ENCODE measurements at places on chromosomes 1 and 21. TPM values are rescaled to one million over a fixed set of nuclear protein-coding genes. Genes with fewer than 3 reads are reported as not detected.

GRCh38 chr1:22121421-22121911 lies 21.4 kb downstream of the WNT4 start:
- DNase-seq: peak; percentile 28

DNA sequence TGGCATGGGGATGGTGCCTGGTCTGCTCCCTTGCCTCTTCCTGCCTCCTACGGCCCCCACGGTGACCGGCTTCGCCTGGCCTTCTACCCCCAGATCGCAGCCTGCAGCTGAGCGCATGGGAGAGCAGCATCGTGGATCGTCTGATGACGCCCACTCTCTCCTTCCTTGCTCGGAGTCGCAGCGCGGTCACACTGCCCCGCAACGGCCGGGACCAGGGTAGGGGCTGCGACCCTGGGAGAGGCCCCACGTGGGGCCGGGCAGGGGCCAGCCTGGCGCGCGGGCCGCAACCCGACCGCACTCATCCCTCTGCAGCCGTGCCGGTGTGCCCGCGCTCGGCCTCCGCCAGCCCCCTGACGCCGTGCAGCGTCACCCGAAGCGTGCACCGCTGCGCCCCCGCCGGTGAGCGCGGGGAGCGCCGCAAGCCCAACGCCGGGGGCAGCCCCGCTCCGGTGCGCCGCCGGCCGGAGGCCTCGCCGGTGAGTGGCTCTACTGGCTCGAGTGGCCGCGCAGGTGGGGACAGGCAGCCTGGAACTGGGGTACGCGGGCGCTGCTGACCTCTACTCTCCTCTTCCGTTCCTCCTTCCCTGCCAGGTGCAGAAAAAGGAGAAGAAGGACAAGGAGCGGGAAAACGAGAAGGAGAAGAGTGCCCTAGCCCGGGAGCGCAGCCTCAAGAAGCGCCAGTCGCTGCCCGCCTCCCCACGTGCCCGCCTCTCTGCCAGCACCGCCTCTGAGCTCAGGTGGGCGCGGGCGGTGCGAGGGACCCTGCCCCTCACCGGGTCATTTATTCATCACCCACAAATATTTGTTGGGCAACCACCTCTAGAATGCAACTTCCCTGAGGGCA lies 20.4 kb downstream of the MAP7D1 start:
- DNase-seq: no peak

DNA sequence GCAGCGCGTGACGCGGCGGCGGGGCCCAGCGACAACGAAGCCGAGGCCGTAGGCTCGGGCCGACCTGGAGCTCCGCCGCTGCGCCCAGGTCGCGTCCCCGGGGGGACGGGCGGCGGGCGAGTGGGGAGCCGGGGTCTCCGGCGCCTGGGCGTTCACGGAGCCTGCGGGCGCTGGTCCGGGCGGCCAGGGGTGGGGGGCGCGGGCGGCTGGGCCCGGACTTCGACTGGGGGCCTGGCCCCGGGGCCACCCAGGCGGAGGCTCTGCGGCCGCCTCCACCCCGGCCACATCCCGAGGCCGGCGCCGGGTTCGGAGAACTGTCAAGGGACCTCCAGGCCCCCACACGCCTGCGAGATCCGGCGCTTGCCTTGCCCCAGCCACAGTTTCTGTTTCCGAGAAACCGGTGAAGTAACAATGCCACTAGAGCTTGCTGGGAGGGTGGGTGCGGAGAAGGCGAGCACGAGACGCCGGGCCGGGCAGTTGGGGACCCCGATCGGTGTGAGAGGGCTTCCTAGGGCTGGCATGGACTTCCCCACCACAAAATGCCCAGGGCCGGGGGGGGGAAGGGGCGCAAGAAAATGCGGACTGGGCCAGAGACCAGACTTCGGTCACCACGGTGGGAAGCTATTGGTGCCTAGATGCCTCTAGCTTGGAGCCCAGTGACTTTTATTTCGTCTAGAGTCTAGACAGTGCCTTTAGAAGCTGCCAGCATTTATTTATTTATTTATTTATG lies 501 bp downstream of the FBXO6 start:
- DNase-seq: peak; percentile 84

NUP210L gene
- 0.17 TPM for total RNA-seq

ADAMTS1 gene
- total RNA-seq: 1.6 TPM

GRCh38 chr1:153306303-153307220 lies 6.2 kb downstream of the PGLYRP3 start:
- no peak for DNase-seq

SUSD4 gene
- 0.17 TPM for total RNA-seq

GRCh38 chr1:199448646-199449045 lies 578.9 kb upstream of the NR5A2 start:
- DNase-seq: no peak

RYR2 gene
- total RNA-seq: not detected

CPLANE2 gene
- total RNA-seq: 6.8 TPM

DNA sequence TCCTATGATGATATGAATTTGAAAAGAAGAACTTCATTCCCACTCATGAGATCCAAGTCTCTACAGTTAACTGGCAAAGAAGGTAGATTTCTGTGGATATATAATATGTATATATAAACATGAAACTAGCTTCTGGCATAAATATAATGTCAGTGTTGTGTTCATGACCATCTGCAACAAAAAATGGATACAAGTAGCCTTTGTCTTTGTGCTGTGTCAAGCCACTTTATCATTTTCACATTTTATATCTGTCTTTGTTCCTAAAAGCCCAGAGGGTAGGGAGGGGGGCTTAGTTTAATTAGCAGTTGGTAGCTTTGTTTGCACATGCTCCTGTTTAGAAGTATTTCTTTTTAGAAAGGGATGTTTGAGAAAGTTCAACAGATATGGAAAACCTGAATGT lies 56.2 kb upstream of the FASLG start:
- no peak for DNase-seq

- no peak for DNase-seq
Measured at GRCh38 chr1:59271561-59272260, 25.2 kb upstream of the FGGY start.

SHISAL2A gene
- 28.8 TPM for total RNA-seq

- no peak for DNase-seq
Measured at GRCh38 chr21:15843766-15844165, 114.0 kb downstream of the USP25 start.

GRCh38 chr1:1117469-1117831 lies 1.6 kb upstream of the C1orf159 start:
- peak; percentile 34 for DNase-seq

DNA sequence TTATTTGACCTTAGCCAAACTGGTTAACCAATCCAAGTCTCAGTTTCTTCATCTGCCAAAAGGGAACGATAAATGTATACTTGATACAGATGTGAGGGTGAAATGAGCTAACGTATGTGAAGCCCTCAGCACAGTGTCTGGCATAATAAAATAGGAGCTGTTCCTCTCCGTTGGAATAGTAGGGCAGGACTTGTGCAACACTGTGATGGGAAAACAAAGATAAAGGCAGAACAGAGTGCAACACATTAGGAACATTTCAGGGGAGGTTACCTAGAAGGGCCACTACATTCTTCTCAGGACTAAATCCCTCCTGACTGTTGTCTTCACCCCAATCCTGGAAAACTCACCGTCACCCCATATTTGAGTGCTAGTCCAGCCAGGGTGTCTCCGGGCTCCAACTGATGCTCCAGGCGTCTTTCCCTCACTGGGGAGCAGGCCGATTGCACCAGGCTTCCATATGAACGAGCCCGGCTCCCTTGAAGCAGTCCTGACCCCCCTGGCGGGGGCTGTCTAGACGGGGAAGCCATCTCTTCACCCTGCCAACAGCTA lies 896 bp downstream of the LYSMD1 start:
- no peak for DNase-seq

DNA sequence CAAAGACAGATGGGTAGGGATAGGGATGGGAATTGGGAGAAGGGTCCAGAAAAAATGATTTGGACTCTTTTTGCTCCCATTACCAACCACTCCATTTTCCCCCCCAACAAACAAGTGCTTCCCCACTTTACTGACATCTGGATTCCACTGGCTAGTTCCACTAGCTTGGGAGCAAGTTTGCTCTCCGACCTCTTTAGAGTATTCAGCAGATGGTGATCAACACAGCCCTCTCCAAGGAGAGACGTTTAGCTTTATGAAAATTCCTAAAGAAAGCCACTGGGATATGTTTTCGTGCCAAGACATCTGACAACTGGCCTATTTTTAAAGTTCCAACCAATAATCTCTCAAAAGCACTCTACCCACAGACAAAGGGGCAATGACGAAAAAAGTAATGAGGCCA lies 50.3 kb downstream of the ITPKB start:
- DNase-seq: no peak

- no peak for DNase-seq
Measured at GRCh38 chr1:228043281-228043848, 36.6 kb downstream of the WNT3A start.

DNA sequence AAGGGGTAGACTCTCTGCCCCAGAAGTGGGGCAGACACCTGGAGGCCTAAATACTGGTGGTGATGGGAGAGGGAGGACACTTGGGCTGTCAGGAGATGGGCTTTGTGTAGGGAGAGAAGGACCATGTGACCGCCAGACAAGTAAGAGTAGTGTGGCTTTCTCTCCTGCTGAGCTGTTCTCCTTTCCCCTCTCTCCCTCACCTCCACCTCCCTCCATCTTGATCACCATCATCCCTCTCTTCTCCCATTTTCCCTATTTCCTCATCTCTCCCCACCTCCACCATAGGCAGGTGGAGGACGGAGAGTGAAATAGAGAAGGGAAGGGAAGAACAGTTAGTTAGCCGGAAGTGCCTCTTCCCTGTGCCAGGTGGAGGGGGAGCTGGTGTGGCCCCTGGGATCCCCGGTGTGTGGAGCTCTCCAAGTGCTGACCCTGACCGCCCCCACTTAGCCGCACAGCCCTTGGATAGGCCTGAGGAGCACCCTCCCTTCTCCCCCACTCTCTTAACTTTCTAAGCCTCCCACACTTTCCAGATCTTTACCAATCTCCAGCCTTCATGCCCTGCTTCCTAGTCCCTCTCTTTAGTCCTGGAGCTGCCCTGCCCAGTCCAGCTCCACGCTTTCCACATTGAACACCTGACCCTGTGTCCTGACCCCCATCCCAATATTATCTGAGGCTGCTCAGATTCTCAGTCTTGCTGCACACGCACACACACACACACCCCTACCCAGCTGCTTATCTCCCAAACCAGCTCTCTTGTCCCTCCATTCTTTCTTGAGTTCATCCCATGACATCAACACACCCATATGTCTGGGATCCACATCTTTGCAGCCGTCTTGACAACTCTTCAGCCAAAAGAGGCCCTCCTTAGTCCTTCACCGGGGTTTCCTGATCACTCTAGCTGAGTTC lies 1.5 kb downstream of the CELF3 start:
- DNase-seq: no peak

DNA sequence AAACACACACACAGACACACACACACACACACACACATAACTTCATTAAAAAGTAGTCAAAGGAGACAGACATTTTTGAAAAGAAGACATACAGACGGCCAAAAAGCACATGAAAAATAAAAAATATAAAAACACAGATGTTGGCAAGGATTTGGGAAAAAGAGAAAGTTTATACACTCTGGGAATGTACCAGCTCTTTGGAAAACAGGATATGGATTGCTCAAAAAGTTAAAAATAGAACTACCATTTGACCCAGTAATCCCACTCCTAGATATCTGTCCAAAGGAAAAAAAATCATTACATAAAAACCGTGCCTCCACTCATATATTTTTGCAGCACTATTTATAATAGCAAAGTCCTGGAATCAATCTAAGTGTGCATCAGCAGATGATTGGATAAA lies 128.4 kb upstream of the C21orf91 start:
- no peak for DNase-seq

C1orf87 gene
- total RNA-seq: not detected

GRCh38 chr1:233245191-233245765 lies 50.2 kb downstream of the PCNX2 start:
- no peak for DNase-seq

TNFSF4 gene
- 4.0 TPM for total RNA-seq

LSS gene
- total RNA-seq: 66.7 TPM

DNA sequence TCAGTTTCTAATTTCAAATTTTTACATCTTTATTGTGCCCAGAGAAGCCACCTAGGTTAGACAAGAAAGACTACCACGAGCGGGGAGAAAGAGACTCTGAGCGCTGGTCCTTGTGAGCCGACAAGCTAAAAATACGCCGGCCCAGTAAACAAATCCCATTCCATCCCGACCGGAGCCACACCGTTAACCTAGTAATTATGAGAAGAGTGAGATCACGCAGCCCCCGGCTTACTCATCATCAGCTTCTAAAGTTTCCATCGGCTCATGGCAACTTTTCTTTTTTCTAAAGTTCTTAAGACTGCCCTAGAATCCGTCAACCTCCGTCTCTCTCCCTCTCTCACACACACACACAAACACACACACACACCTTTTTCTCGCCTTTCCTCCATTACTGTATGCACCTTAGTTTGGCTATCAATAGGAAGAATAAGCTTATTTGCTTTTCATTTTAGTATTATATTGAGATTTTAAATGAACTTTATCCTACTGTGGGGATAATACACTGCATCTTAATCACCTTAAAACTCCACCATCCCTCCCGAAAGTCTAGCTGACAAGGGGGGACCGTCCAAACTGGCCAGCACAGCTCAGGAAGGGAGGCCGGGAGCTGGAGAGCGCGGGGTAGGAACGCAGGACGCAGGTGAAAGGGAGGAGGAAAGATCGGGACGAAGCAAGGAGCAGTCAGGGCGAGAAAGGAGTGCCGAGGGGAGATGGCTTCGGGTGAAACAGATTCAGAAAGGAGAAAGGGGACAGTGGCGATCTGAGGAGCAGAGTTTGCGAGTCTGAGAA lies 728 bp downstream of the OTUD7B start:
- DNase-seq: peak; percentile 33

KAZN gene
- 0.91 TPM for total RNA-seq

- DNase-seq: peak; percentile 49
Measured at GRCh38 chr1:39410915-39411436, 80.5 kb upstream of the BMP8A start.

DNA sequence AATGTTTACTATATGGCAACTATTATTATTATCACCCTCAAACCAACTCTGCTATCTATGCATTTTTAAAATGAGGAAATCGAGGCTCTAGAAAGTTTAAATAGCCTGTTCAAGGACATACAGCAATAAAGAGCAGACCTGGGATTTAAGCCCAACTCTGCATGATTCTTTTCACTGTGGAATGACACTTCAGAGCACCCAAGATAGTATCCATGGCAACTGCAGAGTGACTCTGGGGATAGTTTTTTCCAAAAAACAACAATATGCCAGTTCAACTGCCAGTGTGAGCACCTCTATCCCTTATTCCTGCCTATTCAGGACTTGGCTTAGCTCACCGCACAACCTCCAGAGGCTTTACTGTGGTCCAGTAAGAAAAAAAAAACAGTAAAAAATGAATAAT lies 293.9 kb downstream of the BRINP2 start:
- no peak for DNase-seq

GBP5 gene
- 231 TPM for total RNA-seq

Data from activated naive CD8-positive, alpha-beta T cell treated with anti-CD3 and anti-CD28 coated beads, Interleukin-2, amount 10 ng/mL, durations not matched to agents 7 days and 5 days (primary cell).